ENCODE measurements at places on chromosomes 4 and X.

DNA sequence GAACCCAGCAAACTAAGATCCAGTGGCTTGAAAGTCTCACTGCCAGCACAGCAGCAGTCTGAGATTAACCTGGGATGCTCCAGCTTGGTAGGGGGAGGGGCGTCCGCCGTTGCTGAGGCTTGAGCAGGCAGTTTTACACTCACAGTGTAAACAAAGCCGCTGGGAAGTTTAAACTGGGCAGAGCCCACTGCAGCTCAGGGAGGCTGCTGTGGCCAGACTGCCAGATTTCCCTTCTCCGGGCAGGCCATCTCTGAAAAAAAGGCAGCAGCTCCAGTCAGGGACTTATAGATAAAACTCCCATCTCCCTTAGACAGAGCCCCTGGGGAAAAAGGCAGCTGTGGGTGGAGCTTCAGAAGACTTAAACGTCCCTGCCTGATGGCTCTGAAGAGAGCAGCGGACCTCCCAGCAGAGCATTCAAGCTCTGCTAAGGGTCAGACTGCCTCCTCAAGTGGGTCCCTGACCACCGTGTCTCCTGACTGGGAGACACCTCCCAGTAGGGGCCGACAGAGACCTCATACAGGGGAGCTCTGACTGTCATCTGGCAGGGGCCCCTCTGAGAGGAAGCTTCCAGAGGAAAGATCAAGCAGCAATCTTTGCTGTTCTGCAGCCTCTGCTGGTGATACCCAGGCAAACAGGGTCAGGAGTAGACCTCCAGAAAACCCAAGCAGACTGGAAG, 45.1 kb upstream of the CDX4 start:
- no peak for DNase-seq

DNA sequence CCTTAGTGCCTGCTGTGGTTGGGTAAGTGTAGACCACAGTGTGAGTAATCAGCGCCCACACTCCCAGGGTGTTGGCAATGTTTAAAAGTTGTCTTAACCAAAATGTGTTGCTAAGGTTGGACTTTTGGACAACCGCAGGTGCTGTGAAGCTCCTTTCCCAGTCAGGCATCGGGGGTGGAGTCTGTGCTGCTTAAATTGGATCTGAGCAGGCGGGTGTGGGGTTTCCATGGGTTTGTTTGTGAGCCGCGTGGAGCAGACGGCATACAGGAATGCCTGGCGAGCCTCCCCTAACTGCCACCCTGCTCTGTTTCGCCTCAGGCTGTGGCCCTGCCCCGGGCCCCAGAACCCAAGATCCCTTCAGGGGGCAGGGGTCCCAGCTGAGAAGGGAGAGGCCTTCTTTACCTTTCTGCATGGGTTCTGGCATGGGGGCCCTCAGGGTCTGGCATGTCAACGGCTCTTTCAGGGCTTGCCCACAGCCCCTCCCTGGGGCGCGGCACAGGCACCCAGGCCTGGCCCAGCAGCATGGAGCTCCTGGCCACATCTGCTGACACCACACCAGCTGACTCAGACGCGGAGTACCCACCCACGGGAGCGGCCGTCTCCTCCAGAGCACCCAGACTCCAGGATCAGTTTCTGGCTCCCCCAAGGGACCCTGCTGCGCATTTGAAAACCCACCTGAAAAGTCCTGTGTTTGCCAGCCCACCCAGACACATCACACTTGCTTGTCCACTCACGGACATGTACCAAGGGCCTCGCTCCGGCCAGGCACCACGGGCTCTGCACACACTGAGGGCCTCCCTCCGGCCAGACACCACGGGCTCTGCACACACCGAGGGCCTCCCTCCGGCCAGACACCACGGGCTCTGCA, 5.1 kb upstream of the SPON2 start:
- DNase-seq: no peak

DNA sequence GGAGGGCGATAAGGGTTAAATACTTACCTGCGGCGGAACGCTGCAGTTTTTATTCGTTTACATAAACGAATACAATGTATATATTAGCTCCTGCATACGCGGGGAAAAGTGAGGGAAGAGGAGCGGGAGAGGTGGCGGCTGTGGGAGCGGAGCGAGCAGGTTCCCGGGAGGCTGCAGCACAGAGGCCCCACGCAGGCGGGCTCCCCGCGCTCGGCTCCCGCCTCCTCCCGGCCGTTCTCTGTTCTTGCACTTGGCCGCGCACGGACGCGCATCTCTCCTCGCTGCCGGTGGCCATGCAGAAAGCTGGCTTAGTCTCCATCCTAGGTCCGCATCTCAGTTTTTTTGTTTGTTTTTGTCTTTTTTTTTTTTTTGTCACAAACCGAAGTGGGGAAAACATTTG, 340.4 kb upstream of the FAT1 start:
- no peak for DNase-seq

DNA sequence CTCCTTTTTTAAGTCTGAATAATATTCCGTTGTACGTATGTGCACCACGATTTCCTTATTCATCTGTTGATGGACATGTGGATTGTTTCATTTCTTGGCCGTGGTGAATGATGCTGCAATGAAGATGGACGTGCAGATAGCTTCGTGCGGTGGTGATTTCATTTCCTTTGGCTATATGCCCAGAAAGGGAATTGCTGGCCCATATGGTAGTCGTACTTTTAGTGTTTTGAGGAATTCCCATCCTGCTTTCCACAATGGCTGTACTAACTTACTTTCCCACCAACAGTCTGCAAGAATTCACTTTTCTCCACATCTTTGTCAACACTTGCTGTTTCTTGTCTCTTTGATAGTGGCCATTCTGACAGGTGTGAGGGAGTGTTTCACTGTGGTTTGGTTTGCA, 12.8 kb downstream of the ZFP42 start:
- DNase-seq: no peak

DNA sequence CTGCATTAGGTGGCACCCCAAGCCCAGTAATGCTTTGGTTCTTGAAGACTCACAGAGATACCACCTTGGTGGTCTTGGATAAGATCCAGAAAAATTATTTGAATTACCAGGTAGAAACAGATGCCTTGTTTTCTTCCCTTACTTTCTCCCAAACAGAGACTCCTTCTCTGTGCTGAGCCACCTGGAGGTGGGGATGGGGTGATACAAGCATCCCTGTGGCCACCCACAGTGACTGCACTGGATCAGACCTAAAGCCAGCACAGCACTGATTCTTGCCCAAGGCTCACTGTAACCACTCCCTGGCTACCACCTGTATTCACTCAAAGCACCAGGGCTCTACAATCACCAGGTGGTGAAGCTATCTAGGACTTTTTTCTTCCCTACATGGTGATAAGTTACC, 156.8 kb downstream of the TEX13A start:
- no peak for DNase-seq

- peak; percentile 16 for DNase-seq
These were observed at the start of gene STS for GRCh38 chrX:7147413-7147977. TSS of gene STS (plus strand) at chrX:7147712. CDS start at chrX:7253200, 105,488 bp downstream.

DNA sequence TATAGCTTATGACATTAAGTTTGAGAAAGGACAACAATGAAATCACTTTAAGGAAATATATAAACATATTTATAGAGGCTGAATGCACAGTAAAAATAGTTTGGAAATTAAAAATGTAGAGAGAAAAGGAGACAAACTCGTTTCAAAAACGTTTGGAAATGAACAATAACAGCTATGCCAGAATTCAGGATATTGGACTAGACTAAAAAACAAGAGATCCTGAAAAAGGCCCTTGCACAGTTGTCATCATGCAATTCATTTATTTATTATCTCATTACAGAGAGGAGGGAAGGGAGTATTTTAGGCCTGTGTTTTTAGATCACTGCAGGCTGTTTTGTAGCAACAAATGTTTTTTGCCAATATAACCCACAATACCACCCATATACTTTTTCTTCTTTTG, 527.2 kb downstream of the ADGRL3 start:
- DNase-seq: no peak

DNA sequence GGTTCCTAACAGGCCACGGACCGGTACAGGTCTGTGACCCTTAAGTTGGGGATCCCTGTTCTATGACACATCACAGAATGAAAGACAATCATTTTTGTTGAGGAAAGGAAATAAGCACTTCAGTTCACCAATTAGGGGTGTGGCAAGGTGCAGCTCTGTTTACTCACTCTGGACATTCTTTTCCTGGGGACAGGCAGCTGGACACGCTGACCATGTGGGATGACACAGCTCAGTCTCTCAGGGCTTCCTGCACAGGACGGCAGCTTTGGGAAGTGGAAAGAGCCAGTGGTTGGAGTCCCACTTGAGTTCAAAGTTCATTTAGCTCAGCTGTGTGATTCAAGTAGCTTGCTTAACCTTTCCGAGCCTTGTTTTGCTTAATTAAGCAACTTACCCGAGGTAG, 55.7 kb downstream of the NDNF start:
- DNase-seq: no peak

GRCh38 chr4:17613761-17614415, 553 bp upstream of the MED28 start:
- DNase-seq: no peak

DNA sequence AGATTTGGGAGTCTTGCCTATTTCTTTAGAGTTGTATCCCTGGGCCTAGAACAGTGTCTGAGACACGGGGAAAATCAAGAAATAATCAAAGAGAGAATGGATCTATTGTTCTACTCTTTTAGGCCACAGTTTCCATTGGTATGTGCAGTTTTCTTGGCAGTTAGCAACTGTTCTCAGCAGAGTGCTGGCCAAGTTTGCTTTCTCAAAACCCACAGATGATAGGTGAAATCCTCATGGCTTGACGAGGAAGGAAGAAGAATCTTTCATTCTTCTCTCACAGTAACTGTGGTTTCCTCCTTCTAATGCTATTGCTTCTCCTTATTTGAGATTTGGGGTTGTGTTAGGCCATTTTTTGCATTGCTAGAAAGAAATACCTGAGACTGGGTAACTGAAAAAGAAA, 42.2 kb downstream of the AGA start:
- DNase-seq: no peak

DNA sequence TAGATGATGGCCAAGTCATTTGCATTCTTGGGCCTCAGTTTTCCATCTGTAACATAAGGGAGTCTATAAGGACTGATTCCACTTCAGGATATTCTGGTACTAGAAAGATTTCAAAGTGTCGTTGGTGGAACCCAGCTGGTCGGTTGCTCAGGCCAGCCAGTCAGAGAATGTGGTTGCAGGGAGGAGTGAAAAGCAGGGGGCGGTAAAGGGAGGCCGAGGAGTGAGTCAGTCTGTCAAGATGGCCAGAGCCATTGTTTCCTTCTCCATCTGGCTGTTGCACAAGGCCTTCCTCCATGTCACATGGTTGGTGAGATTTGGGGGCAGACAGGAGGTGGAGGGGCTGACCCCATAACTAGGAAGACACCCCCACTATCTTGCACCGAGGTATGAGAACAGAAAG, 38.2 kb downstream of the STARD8 start:
- DNase-seq: no peak

DNA sequence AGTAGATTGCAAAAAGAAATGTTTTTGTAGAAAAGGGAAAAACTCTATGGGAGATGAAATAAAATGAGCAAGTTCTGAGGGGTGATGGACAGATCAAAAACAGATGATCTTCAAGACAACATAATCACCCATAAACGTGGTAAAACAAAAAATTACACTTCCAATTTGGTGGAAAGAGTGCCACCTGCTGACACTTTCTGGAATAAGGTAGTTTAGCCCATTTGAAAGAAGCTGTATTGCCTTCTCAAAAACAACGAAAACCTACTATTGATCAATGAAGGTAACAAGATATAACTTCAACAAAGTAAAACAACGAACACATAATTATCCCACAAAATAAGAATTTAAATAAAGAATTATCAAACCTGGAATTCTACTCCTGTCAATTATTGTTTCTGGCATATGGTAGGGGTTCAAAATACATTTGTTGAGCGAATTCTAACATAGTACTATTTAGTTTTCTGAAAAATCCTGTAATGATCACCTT, 2.5 kb downstream of the COQ2 start:
- peak; percentile 42 for DNase-seq

DNA sequence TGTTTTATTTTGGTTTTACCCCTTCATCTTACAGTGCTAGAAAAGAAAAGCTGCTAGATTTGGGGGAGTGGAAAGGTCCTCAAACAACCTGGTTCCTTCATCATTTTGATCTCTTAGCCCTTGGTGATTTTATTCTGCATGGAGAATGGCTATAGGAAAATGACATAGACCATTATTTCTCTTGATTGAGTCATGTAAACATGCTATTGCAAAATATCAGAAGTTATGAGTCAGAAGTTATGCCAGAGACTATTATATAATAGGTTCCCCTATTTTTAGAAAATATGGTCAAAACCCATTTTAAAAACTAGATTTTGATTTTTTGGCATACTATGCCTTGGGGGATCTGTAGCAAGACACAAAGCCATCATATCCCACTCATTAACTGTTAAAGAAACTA, 83.7 kb upstream of the FAM9C start:
- no peak for DNase-seq

- DNase-seq: no peak
These were observed 1601.5 kb upstream of the PCDH10 start for GRCh38 chr4:131547506-131547981.

DNA sequence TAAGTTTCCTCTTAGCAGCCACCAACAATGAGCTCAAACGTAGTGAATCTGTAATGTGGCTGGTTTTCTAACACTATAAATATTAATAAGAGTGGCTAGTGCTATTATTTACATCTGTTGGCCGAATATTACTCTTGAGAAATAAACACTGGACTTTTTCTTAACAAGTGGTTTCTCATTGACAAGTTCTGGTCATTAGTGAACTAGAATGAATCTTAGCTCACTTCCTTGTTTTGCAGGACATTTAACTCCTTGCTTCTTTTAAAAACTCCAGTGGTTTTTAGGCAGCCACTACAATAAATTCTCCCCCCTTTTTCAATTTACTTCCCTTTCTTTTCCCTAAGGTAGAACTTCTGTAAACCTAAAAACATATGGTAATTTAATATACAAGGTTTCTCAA, 177.2 kb downstream of the ARAP2 start:
- DNase-seq: no peak

- DNase-seq: no peak
These were observed 165.3 kb upstream of the PPP1R2C start for GRCh38 chrX:42943051-42943974.

GRCh38 chrX:30653415-30654131, at the start of gene GK:
TSS of gene GK (plus strand) at chrX:30653423. CDS start at chrX:30653538, 115 bp downstream.
- no peak for DNase-seq

GRCh38 chrX:100980608-100981497, 11.3 kb downstream of the ARL13A start:
- no peak for DNase-seq

DNA sequence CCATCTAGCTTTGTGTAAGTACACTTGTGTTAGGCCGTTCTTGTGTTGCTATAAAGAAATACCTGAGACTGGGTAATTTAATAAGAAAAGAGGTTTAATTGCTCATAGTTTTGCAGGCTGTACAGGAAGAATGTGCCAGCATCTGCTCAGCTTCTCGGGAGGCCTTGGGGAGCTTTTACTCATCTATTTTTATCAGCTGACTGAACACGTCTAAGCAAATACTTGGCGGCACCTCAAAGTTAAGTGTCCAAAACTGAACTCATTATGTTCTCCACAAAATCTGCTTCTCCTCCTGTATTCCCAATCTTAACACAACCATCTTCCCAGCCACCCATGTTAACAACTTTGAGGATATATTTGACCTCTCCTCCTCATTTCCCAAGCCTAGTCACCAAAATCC, 42.4 kb upstream of the GATB start:
- DNase-seq: no peak

- no peak for DNase-seq
These were observed 65.1 kb upstream of the C4orf54 start for GRCh38 chr4:99722725-99723124.

GRCh38 chr4:27662426-27662825, 801.8 kb downstream of the STIM2 start:
- DNase-seq: no peak

Measured in T-helper 2 cell treated with Interferon-gamma antibody and Interleukin-4, amounts not matched to agents 5 μg/mL and 100 μg/mL, for 36 hours (primary cell).